ENCODE measurements at places on chromosomes 16 and 17.

DNA sequence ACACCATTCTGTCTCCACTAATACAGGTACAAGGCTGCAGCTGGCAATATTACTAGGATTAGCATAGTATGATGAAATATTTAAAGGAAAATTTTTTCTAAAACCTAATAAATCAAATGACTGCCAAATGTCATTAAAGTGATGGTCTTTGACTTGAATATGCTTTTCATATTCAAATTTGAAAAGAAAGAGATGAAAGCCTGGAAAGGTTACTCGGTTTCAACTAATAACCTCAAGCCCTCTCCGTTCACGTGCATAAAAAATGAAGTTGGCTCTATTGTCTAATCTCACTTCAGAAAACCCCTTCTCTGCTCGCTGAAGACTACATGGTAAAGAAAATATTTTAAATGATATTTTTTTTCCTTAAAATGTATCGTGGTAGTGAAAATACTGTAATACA, 83.2 kb downstream of the RPGRIP1L start:
- no peak overlapping the region for H3K4me3 ChIP-seq
- no peak for DNase-seq
- no peaks in the 10 kb centered on the region for H3K36me3 ChIP-seq

GRCh38 chr16:84144209-84144858, 643 bp downstream of the HSDL1 start:
- peaks cover 3% of the 10 kb centered on the region for H3K4me1 ChIP-seq
- no peak for DNase-seq
- no peaks in the 10 kb centered on the region for H3K36me3 ChIP-seq
- no peak overlapping the region for H3K27ac ChIP-seq
- H3K4me3 ChIP-seq = peak overlapping the region; percentile 73
- H3K27me3 ChIP-seq = peaks cover 5% of the 10 kb centered on the region

DNA sequence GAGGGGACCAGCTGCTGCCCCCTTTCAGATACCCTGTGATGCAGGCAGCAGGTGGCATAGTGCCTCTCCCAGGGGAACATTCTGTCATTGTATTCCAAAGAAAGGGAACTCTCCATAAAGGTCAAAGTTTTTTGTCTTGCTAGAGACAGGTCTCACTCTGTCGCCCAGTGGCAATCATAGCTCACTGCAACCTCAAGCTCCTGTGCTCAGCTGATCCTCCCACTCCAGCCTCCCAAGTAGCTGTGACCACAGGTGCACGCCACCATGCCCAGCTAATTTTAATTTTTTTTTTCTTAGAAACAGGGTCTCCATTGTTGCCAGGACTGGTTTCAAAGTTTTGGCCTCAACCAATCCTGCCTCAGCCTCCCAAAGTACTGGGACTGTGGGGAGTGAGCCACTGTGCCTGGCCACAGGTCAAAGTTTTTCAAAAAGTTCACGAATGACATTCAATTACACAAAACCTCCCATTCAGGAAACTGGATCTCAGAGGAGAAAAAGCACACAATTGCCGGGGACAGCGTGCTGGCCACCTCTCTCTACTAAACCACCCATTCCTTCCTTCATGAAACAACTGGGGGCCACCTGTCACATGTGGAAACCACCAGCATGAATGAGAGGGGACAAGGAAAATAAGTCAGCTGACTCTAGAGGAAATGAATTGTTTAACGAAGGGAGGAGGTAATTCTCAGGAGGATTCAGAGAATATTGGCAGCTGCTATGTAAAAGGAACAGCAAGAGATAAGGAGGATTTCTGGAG, 80.0 kb downstream of the MARCHF10 start:
- no peaks in the 10 kb centered on the region for H3K27me3 ChIP-seq
- H3K4me1 ChIP-seq = peaks cover 4% of the 10 kb centered on the region
- H3K4me3 ChIP-seq = no peak overlapping the region
- no peak overlapping the region for H3K27ac ChIP-seq
- H3K36me3 ChIP-seq = no peaks in the 10 kb centered on the region

DNA sequence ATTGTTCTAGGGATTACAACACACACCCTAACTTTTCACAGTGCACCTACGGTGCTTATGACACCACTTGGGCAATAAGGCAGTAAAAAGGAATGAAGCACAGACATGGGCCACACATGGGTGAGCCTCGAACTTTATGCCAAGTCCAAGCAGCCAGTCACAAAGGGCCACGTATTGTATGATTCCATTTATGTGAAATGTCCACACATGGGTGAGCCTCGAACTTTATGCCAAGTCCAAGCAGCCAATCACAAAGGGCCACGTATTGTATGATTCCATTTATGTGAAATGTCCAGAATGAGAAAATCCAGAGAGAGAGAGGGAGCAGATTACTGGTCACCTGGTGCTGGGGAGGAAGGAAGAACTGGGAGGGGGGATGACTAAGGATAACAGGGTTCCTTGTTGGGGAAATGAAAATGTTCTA, 22.2 kb downstream of the RMI2 start:
- H3K36me3 ChIP-seq = no peaks in the 10 kb centered on the region
- no peaks in the 10 kb centered on the region for H3K27me3 ChIP-seq
- no peak for DNase-seq

GRCh38 chr17:66398617-66399016, 96.2 kb downstream of the PRKCA start:
- no peak overlapping the region for H3K4me3 ChIP-seq
- no peak overlapping the region for H3K27ac ChIP-seq
- no peaks in the 10 kb centered on the region for H3K36me3 ChIP-seq
- H3K27me3 ChIP-seq = no peaks in the 10 kb centered on the region
- no peak for DNase-seq

DNA sequence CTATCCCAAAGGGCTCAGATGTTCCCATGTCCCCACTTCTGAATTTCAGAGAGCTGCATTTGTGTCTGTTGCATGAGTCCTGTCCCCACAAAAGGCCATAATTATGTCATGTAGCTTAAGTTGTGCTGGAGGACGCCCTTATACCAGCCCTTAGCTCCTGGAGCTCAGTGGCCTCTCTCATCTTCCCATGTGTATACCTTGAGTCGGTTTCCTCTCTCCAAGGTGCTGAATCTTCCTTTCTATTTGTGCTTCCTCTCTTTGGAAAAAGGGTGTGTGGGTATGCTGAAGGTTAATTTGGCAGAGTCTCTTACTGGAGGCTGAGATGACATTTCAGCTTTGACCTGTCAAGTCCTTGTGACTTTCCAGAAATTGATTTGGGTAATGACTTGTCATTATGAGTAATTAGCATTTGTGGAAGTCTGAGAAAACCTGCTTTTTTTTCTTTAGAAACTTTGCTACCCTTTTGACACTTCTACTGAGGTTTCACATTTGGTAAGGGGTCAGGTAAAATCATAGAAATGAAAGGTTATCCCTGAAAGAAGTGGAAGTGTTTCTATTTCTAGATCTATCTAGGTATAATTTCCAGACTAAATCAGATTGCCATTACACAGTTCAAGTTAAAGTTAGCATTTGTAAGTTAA, 185.4 kb downstream of the ABCC12 start:
- H3K4me1 ChIP-seq = no peaks in the 10 kb centered on the region
- DNase-seq = peak; percentile 36
- H3K27ac ChIP-seq = no peak overlapping the region
- no peaks in the 10 kb centered on the region for H3K27me3 ChIP-seq

DNA sequence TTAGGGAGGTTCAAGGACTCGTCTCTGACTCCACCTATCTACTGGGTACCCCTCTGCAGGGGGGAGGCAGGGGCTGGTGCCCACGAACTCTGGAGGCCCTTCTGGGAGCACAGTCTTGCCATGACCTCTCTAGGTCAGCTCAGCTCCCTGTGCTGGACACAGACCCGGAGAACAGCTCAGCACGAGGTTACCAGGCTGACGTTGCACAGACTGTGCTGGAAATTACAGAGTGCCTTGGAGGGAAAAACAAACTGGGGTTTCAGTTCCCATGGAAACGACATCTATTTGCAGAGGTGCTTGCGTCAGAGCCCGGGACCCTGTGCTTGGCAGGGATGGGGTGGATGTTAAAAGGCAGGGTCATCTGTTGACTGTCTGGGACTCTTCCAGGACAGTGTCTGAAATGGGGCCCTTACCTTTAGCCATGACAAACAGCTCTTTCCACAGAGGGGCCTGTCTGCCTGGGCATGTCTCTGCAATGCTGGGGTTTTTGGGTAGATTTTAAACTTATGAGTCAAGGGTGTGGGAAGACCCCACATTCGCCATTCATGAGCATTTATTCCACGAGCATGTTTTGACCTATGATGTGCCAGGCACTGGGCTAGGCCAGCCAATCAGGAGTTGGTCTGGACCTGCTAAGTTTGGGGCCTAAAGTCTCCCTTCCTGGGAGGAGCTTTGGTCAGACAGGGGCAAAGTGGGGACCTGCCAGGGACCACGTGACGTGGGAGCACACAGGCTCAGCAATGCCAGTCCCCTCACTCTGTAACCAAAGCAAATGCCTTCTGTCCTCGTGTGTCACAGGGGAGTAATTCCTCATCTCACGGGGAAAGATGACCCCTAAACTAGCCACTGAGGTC, 22.5 kb downstream of the CCR7 start:
- DNase-seq = peak; percentile 91
- H3K4me3 ChIP-seq = no peak overlapping the region
- no peaks in the 10 kb centered on the region for H3K27me3 ChIP-seq
- H3K36me3 ChIP-seq = no peaks in the 10 kb centered on the region
- H3K4me1 ChIP-seq = peaks cover 22% of the 10 kb centered on the region

- no peak overlapping the region for H3K27ac ChIP-seq
- H3K27me3 ChIP-seq = no peaks in the 10 kb centered on the region
- H3K4me1 ChIP-seq = peaks cover 5% of the 10 kb centered on the region
- DNase-seq = no peak
- H3K4me3 ChIP-seq = no peak overlapping the region
Measured at GRCh38 chr16:53068423-53068833, 13.6 kb downstream of the CHD9 start.

DNA sequence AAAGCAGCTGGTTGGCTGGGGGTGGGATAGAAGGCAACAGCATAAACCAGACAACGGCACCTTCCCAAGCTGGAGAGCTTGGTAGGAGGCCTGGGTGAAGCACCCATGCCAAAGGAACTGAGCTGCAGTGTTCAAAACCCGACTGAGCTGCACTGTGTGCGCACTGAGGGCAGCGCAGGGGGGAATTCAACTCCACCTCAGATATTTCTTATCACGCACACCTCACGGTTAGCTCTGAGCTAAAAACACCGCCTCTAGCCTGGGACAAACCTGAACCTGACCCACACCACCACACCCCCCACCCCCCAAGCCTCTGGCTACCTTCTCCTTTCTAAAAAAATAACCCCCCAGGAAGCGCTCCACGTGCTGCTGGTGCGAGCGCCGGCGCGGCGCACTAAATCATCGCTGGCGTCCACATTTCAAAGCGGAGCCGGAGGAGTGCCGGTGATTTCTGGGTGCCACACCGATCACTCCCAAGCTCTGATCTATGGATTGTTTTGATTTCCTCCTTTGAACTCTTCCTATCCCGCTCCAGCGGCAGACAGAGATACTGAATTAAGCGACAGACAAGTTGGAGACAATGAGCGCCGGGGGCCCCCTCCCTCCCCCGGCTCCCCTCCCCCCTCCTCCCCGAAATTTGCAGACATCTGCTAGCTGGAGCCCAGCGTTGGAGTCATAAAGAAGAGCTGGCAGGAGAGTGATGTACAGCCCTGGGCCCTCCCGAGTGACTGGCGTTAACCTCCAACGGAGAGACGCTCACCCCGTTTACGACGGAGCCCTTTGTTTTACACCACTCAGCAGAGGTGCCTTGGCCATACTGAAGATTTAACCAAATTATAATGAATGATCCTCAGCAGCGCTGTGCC, 85.0 kb downstream of the NOG start:
- H3K4me1 ChIP-seq = peaks cover 37% of the 10 kb centered on the region
- no peak for DNase-seq
- H3K4me3 ChIP-seq = peak overlapping the region; percentile 42
- peaks cover 38% of the 10 kb centered on the region for H3K27me3 ChIP-seq
- no peak overlapping the region for H3K27ac ChIP-seq

DNA sequence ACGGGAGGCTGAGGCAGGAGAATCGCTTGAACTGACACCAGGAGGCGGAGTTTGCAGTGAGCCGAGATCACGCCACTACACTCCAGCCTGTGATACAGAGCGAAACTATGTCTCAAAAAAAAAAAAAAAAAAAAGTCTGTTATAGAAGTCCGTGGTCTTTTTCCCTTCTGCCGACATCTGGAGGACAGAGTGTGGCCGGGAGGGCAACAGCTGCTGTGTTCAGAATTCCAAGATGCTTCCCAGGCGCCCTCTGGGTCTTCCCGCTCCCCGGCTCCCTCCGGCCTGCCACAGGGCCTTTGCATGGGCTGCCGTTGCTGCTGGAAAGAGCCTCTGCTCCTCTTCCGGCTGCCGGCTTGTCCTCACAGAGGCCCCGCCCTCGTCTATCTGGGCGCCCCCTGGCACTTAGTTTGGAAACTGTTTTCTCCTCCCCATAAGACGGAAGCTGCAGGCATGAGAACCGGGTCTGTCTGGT, 2.4 kb upstream of the CACNA1H start:
- no peaks in the 10 kb centered on the region for H3K36me3 ChIP-seq
- H3K27ac ChIP-seq = no peak overlapping the region
- DNase-seq = no peak
- H3K27me3 ChIP-seq = no peaks in the 10 kb centered on the region
- peaks cover 18% of the 10 kb centered on the region for H3K4me1 ChIP-seq

DNA sequence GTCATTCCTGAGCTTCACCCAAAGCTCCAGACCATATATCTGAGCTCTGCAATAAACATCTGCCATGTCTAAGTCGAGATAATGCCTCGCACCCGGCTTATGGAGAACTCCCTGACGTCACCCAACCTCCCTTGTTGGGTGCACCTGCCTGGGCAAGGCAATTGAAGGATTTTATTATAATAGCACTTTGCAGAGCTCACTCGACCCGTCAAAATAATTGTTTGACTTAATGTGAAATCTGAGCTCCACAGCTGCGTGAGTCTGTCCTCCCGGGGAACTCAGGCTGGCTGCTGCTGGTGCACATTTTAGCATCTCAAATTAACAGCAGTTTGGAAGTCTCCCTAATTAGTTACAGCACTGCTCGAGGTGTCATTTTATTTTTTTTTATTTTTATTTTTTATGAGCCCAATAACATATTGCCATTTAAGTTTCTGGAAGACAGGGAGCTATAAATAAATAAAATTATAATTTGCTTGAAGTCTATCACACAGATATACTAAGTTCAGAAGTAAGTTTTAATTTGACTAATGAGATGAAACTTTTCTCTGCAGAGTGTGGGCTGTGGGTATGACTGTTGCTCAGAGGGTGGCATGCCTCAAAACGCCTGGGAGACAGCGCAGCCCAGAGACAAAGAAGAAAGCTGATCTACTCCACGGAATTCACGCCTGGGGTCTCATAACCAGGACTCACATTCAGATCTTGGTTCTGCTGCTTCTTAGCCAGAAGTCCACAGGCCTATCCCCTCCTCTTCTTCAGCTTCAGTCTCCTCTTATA, 401.4 kb upstream of the C16orf82 start:
- DNase-seq = no peak
- no peaks in the 10 kb centered on the region for H3K36me3 ChIP-seq
- H3K4me1 ChIP-seq = no peaks in the 10 kb centered on the region
- H3K4me3 ChIP-seq = no peak overlapping the region
- no peaks in the 10 kb centered on the region for H3K27me3 ChIP-seq

DNA sequence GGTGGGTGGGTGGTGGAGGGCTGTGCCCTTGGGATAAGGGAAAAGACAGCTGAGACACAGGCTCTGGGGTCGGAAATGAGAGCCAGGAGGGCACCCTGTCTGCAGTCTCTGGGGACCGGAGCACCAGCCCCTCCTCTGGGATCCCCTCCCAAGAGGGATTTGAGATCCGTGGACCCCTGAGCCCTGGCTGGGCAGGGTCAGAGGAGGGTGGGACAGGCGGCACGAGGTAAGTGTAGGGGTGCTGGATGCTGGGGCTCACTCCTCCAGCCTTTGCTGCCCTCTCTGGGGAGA, 425 bp downstream of the SGSH start:
- H3K27ac ChIP-seq = no peak overlapping the region
- H3K36me3 ChIP-seq = no peaks in the 10 kb centered on the region
- no peaks in the 10 kb centered on the region for H3K27me3 ChIP-seq
- H3K4me1 ChIP-seq = peaks cover 10% of the 10 kb centered on the region

Measured in astrocyte (in vitro differentiated cells and primary cell).